ENCODE measurements at places on chromosomes 3 and 15.

DNA sequence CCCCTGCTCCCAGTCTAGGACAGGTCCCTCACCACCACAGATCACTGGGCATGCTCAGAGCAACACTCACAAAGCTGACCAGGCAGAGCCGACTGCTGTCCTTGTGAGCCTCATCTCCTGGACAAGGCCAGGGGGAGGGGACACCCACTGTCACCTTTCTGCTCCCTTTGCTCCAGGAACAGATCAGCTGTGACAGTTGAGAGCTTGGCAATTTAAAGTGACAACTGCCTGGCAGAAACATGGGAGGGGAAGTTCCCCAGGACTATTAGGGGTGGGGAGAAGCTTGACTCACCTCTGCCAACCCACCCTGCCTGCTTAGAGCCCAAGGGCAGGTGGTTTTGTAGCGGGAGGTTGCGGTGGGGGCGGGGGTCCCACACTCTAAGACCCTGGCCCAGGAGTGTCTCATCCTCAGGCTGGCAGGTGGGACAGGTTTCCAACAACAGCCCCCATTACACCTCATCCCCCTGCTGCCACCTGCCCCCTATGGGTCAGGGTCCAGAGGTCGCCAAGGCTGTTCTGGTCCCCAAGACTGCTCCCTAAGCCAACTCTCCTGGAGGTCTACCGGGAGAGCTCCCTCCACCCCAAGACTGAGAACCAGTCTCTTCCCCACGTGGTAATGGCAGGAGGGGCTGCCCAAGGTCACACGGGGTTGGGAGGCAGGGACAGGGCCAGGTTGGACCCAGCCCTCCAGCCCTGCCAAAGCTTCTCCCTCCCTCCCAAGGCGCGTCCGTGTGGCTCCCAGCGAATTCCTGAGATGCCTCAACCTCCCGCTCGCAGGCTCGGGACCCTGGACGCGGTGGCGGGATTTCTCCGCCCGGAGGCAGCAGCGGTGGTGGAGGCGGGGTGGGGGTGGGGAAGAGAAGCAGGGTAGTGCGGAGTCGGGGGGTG, 80.4 kb downstream of the IQSEC1 start:
- DNase-seq = peak; percentile 56

DNA sequence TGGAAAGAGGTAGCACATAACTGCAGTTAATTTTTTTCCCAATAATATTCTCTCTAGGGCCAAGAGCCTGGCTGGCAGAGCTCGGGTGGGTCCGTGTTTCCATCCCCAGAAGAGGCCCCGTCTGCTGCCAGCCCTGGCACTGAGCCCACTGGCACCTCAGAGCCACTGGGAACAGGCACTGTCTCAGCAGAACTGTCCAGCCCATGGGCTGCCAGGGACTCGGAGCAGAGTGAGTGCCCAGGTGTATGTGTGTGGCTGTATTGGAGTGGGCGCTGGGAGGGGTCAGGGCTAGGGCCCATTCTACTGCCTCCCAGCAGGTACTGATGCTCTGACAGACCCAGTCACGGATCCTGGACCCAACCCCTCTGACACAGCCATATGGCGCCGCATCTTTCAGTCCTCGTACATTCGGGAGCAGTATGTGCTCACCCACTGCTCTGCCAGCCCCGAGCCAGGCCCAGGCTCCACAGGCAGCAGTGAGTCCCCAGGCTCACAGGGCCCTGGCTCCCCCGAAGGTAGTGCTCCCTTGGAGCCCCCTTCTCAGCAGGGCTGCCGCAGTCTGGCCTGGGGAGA, 8.9 kb downstream of the VWA5B2 start:
- DNase-seq = no peak

GRCh38 chr3:60856257-60857046, 394.8 kb downstream of the FHIT start:
- no peak for DNase-seq

DNA sequence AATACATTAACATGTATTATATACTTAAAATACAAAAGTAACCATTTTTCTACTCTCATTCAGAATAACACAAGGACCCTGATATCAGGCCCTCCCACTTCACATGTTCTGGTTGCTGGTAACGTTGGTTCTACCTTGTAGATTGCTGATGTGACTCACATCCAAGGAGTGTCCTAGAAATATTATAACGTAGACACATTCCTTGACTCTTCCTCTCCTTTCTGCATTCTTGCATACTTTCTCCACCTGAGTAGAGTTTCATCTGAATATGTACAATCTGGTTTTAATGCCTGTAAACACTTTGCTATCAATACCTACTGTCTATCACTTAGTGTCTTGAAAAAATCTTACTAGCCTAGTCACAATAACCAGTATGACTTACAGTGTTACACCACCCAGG, 35.0 kb upstream of the NEDD4 start:
- DNase-seq = no peak

GRCh38 chr3:105714453-105714852, 154.4 kb downstream of the CBLB start:
- no peak for DNase-seq

GRCh38 chr15:84797801-84798200, 19.4 kb upstream of the ALPK3 start:
- DNase-seq = no peak

DNA sequence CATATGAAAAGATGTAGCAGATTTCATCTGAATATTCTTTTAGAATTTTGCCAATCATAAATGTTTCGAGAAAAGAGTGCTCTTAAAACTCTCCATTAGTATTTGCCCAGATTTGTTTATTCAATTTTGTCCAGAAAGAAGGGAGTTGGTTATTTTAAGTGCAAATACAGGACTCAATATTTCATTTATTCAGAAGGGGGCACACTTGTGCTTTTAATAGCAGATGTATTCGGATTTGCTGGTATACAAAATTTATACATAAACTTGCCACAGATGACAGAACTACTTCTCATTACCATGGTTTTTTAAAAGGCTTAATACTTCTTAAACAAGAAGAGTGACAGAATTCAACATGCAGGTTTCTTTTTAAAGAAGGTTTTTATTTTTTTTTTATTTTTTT, 69.8 kb upstream of the GRM7 start:
- no peak for DNase-seq

- DNase-seq = no peak
These were observed 70.8 kb downstream of the USP13 start for GRCh38 chr3:179723617-179724016.

- DNase-seq = no peak
These were observed 530.7 kb downstream of the EPHB1 start for GRCh38 chr3:135325726-135326235.
